Glomerular endothelial cell (primary cell): ENCODE measurements at places on chromosomes 4 and X. TPM values are rescaled to one million over a fixed set of nuclear protein-coding genes. Genes with fewer than 3 reads are reported as not detected.

GRCh38 chrX:112704187-112704586, 24.4 kb upstream of the LHFPL1 start:
- no peak for DNase-seq

Gene CFI
- total RNA-seq, result 45.9 and 61.9 TPM in 2 replicates

DNA sequence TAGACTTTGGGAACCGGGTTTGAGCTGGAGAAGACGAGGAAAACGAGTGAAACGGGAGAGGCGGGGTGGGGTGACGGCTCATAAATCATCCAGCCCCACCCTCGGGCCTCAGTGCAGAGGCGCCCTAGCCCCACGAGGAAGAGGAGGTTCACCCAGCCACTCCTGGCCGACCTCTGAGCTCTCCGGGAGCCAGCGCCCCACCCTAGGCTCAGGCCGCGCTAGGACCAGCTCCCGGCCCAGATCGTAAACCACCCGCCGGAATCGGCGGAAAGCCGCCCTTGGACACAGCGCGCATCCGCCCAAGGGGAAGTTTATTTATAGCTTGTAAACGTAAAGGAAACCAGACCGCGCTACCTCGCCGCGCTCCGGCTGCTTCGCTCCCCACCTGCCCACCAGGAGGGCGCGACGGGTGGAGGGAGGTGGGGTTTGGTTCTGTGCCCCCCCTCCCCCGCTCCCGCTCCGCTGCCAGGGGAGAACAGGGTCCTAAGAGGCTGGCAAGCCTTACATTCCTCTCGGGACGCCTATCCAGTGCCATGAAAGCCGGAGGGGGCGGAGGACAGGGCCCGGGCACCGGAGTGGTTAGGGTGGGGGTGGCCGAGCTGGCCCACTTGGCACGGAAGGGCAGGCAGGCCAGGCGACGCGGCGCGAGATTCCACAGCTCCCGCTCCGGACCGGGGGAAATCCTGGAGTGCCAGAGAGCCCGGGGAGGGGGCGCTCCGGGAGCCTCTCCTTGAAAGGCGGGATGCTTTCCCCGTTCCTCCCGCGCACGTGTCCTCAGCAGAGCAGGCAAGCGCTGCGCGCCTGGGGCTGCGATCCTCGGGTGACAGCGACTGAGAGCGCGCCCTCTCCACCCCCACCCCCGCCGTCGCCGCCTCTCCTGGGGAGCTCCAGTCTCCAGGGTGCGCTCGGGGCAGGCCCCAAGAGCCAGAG, 84.2 kb downstream of the BCOR start:
- DNase-seq, result no peak

Gene PPP4R3C
- not detected in 2 replicates for total RNA-seq

Gene EMCN
- 43.6 and 58.8 TPM in 2 replicates for total RNA-seq

DNA sequence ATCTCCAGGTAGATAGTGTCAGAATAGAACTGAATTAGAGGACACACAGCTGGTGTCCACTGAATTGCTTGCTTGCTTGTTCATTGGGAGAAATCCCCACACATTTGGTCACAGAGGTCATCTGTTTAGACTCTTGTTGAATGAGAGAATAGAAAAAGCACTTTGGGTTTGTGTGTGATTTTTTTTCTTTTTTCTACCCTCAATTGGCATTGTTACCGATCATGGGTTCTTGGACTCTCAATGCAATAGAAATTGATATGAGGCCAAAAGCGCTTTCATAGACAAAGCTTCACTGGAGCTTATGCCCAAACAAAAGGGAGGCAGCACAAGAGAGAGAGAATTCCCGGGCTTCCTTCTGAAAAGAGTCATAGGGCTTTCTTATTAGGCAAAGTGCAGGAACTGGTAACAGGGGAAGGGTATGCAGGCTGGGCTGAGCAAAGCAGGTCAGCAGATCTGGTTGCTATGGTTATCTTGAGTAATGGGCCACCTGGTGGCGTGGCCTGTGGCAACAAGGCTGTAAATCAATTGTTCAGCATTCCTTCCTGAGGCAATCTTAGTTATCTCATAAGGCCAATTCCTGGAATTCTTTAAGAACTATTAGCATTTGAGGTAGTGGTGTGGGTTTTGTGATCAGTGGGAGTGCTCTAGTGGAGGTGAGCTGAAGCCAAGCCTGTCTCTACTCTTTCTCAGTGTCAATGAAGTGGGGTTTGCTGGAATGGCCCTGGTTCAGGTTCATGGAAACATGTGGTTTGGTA, 5.3 kb upstream of the GPR82 start:
- no peak for DNase-seq

- no peak for DNase-seq
These were observed 91.3 kb upstream of the GALNTL6 start for GRCh38 chr4:171721937-171722336.

Gene PLAC8
- 0.10 and 0.18 TPM in 2 replicates for total RNA-seq

GRCh38 chr4:89570931-89571330, 263.3 kb upstream of the GPRIN3 start:
- no peak for DNase-seq

Gene GPM6B
- total RNA-seq, result 0.06 and 2.9 TPM in 2 replicates

Gene GAGE13
- total RNA-seq, result not detected in 2 replicates

DNA sequence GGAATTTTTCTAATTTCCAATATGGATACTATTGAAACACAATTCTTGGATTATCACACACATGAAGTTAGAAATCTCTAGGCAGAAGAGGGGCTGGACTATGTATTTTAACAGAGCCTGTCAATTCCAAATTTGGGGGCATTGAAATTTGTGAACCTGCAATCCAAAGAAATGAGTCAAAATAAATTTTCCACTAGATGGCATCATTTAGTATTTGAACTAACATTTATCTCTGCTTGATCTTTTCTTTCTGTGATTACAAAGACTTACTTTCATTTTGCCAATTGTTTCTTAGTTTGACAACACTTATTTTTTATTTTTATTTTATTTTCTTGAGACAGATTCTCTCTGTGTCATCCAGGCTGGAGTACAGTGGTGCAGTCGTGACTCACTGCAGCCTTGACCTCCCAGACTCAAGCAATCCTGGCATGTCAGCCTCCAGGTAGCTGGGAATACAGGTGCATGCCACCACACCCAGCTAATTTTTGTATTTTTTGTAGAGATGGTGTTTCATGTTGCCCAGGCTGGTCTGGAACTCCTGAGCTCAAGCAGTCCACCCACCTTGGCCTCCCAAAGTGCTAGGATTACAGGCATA, 2.7 kb upstream of the PYURF start:
- no peak for DNase-seq

Gene GCNA
- total RNA-seq, result 0.15 and 2.5 TPM in 2 replicates

DNA sequence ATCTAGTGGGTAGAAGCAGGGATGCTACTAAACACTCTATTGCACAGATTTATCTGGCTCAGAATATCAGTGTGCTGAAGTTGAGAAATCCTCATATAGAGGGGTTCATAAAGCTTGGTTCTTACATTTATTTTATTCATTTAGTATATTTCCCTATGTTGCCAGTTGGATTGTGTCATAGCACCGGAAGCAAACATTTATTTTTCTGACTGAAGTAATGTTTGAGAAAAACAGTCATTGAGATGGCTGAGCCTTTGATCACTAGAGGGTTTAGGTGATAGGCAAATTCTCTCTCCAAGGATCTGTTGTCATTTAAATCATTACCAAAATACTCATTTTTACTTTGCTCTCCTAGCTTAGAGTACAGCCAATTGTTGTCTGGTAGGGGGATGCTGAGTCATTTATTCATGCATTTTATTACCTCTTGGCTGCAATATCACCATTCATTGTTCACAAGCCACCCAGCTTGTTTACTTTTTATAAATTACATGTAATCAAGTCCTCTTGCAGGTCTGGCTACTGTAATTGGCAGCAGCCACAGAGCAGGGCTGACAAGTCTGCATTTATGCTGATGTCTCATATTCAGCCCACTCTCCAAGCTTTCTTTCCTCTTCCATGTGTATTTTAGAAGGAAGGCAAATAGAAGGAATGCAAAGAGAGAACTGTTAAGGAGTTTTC, 15.2 kb downstream of the GAB1 start:
- no peak for DNase-seq

Gene TCEAL2
- total RNA-seq, result not detected in 2 replicates

Gene AFM
- not detected in 2 replicates for total RNA-seq

- DNase-seq, result no peak
These were observed 5.4 kb downstream of the KLHL5 start for GRCh38 chr4:39067451-39067850.

DNA sequence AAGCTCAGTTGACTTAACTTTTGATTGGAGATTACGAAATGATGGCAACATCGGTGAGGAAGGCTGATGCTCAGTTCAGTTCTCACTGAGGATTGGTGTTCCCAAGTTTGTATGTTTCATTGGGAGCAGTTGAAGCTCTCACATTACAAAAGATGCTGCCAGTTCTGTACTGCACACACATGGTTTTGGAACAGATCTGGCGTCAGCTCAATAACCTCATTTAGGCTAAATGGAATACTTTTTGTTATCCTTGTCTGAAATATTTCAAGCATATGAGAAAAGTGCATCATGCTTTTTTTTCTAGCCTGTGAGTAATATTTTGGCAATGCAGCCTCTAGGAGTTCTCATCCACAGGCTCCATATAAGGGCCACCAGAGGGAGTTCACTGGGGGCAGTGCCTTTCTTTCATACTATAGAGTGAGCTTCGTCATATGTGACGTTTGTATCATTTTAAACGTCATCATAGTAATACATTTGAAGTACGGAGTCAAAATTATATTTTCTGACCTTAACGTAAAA, 4.1 kb downstream of the ENPEP start:
- no peak for DNase-seq

Gene C4orf50
- total RNA-seq, result not detected in 2 replicates

- DNase-seq, result no peak
These were observed 86.9 kb downstream of the EGF start for GRCh38 chr4:109999585-109999912.
